ENCODE measurements at places on chromosomes 3 and 15. TPM values are rescaled to one million over a fixed set of nuclear protein-coding genes. Genes with fewer than 3 reads are reported as not detected.

PLS1 gene
- 0.99 TPM for total RNA-seq

PRTG gene
- total RNA-seq = 0.45 TPM

OR5AC2 gene
- not detected for total RNA-seq

RBP2 gene
- not detected for total RNA-seq

GOLGA8K gene
- not detected for total RNA-seq
